ENCODE measurements at places on chromosomes 5 and 9.

DNA sequence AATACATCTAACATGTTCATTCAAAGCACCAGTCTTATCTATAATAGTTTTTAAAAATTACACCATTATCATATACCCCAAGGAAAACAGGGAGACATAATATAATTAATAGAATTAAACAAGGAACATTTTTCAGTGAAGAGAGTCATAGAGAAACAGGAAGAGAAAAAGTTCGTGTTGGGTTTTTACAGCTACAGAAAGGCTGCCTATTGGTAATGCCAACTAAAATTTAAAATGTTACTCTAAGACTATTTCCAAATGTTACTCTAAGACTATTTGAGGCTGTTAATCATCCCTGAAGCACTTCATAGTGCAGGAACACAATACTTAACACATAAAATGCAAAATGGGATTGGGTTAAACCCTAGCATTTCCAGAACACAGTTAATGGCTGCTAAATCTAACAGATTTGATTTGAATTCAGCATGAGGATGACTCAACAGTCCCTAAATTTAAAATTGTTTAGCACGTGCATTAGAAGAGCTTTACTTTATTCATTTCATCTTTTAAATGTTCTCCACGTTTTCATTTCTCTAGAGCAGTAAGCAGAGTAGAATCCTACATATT lies 54.5 kb downstream of the OXCT1 start:
- no peak for DNase-seq

- DNase-seq = no peak
Observed at GRCh38 chr5:146209714-146210113, 6.3 kb downstream of the RBM27 start.

DNA sequence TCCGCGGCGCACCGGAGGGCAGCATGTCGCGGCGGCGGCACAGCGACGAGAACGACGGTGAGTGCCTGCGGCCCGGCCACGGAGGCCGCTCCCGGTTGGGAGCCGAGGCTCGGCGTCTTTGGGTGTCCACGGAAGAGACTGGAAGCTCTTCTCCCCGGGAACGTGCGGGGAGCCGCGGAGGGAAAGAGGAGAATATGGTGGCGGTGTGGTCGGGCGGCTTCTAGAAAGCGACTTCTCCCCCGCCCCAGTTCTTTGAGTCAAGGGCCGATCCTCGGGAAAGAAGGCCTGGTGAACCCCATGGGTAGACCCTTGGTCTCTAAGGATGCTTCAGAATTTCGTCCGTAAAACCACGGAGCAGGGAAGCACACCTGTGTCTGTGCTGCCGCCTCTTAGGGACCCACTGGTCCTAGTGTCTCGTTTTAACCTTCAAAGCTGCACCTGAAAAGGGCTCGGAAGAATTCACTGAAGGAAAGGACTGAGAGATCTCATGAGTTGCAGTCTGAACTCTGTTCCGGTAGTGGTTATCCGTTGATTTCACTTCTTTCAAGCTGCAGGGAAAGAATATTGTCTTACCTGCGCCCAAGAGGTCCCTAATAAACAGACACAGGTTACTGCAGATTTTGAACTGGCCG lies 354 bp downstream of the NCBP1 start:
- no peak for DNase-seq

- no peak for DNase-seq
Observed at GRCh38 chr5:91024727-91025126, 358.4 kb downstream of the ARRDC3 start.

DNA sequence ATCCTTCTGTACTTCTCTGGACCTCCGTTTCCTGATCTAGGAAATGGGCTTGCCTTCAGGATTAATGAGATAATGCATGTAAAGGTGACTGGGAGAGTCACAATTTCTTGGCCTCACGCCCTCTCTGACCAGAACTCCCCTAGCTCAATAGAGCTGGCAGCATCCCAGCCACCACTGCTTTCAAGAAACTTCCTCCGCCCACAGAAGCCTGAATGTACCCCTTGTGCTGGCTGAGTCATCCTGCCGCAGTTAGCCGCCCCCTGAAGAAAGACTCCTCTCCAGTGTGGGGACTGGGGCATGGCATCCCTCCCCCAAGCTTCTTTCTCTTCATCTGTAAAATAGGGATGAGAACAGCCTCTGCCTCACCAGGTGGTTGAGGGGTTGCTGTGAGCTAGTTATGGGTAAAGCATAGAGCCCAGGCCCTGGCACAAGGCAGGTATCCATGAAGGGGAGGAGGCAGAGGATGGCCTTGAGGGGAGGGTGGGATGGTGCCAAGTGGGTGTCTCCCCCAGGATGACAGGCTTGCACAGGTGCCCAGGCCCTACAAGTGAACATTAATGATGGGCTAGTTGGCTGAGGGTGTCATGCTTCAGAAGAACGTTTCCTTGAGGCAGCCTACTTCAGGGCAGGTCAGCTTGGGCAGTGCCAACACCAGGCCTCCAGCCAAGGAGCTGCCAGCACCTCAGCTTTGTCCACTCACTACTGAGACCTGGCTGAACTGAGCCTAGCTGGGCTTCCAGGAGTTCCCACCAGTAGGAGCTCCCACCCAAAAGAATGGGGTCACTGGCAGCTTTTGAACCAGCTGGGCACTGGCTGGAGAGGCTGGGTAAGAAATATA lies 3.4 kb downstream of the PDLIM4 start:
- DNase-seq = peak; percentile 95

DNA sequence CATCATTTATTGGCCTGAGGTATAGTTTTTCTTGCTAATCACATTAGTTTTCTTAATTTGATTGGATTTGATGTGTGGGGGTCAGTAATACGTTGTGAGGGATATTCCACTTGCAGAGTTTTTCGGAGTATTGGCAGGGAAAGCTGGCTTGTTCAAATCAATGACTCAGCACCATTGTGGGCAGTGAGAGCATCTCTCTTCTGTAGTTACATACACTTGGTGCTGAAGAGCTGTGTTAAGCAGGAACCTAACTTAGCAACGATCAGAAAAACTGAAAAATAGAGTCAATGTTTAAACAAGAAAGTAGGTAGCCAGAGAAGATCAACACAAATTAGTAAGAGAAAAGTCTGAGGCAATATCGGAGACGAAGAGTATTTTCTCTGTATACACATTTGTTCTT lies 344.6 kb upstream of the EDIL3 start:
- DNase-seq = peak; percentile 33

GRCh38 chr5:10351199-10351905 lies 2.1 kb upstream of the MARCHF6 start:
- DNase-seq = no peak

GRCh38 chr9:133943781-133944745 lies 48.1 kb downstream of the VAV2 start:
- peak; percentile 60 for DNase-seq

- DNase-seq = no peak
Observed at GRCh38 chr5:169083394-169084018, 217.4 kb downstream of the SLIT3 start.

DNA sequence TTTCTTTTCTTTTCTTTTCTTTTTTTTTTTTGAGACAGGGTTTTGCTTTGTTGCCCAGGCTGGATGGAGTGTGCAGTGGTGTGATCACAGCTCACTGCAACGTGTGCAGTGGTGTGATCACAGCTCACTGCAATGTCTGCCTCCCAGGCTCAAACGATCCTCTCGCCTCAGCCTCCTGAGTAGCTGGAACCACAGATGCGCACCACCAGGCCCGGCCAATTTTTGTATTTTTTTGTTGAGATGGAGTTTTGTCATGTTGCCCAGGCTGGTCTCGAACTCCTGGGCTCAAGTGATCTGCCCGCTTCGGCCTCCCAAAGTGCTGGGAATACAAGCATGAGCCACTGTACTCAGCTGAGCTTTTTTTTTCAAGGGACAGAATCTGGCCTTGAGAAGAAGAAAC lies 36.8 kb upstream of the TJP2 start:
- DNase-seq = no peak

DNA sequence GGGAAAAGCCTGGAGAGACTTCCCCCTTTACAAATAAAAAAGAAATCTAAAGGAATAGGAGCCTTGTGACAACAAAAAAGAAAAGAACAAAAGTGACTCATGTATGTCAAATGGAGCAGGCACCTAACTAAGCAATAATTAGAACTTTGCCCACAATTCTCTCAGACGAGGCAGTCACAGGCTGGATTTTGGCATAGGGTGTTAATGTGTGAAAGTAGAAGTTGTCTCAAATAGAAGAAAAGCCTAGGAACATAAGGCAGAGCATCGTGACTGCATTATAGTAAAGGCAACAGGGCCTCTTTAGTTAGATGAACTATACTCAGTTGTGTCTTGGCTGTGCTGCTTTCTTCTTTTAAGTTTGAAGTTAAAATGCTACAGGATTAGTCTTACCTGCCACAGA lies 219.9 kb upstream of the TMEM161B start:
- DNase-seq = no peak

DNA sequence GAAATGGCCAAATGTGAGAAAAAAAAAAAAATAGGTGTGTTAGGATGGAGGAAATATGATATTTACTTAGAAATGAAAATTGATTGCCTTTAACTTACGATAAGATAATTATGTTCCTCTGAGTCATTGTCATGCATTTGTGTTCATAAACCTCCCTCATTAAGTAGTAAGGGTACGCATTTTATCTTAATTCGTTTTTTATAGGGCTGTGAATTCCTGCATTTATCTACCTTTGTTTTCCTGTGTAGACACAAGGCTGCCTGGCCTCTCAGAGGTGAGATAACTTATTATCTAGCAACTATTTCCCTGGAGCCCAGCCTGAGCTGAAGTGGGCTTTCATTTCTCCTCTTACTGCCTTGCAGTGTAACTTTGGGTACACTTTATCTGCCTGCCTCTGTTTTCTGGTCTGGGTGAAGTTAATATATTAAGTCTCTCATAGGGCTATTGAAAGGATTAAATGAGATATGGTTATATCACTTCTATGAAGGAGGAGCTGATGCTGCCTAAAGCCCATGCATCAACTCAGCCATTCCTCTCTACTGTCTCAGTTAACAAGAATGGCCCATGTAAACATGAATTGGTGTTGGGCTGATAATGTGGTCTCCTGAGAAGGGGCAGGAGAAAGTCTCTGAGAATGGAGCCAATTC lies 103.8 kb upstream of the KLF4 start:
- DNase-seq = no peak

DNA sequence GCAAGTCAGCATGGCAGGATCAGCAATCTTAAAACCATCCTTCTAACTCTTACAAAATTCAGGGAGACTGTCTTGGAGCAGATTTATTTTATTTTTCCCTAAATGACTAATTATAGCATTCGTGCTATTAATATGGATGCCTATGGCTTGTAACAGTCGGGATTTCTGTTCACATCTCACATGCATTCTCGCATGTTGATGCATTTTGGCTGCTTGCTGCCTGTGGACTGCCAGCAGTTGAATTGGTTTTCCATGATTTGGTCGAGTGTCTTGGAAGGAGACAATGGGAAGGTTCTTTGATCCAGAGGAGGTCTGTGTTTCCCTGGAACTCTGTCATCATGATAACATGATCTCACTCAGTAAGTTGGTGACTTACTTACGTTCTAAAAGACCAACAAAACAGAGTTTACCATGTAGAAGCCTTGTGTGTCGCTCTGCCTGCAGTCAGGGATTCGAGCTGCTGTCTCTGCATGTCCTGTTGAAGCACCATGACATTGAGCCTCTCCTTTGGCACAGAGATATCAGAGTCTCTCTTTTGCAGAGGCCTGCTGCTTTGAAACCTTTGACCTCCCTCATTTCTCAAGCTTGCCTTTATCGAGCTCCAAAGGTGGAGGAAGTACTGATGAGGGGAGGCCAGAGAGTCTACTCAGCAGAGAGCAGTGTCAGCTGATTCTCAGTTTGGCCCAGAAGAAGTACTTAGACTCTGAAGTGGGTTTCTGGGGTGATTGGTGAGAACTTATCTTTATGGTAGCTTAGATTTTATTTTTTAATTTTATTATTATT lies 82.4 kb downstream of the ARHGAP26 start:
- no peak for DNase-seq

GRCh38 chr5:175736652-175737051 lies 78.8 kb downstream of the HRH2 start:
- DNase-seq = no peak

DNA sequence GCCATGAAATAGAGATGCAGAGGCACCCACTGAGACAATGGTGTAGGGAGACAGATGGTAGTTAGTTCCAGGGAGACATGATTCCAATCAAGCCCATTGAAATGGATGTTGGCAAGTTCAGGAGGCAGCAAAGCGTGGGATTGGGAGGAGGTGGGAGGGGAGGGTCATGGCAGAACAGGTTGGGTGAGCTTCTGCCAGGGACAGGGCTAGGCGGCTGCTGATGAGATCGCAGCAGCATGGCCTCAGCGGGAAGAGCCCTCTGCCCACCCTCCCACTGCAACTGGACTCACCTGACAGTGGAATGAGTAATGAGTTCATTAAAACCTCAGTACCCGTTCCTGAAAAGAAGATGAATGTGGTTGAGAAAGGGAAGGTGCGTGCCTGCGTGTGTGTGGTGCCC lies 418.2 kb downstream of the CDK5RAP2 start:
- no peak for DNase-seq

GRCh38 chr5:5158472-5158895 lies 18.4 kb downstream of the ADAMTS16 start:
- DNase-seq = no peak

DNA sequence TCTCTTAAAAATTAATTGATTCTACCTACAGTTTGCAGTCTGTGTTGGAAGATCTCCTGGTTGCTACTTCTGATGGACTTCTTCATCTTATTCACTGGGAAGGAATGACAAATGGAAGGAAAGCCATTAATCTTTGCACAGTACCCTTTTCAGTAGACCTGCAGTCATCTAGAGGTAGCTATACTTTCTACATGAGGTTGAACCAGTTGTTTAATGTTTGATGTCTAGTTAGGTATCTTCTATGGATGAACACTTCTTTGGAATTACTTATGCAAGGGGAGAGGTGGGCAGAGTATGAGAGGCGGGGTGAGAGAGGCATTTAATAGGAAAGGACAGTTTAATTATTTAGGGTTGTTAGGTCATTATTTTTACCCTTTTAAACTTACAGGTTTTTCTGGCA lies 91.2 kb downstream of the RIC1 start:
- DNase-seq = no peak

DNA sequence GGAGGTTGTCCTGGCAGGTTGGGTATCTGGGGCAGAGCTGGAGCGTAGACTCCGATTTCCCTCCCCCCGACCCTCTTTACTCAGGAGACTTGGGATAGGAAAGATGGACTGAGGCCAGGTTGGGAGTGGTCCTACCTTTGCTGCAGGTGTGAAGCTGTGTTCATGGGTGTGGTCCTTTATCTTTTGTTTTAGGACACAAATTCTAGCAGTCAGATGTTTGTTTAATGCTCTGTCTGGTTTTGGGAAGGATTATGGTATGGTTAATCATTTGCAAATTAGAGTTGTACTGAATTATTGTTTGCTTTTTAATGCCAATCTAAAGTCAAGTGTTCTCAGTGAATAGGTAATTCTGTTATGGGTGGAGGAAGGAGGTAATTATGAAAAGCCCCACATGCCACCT lies 14.1 kb upstream of the FAM120AOS start:
- no peak for DNase-seq

DNA sequence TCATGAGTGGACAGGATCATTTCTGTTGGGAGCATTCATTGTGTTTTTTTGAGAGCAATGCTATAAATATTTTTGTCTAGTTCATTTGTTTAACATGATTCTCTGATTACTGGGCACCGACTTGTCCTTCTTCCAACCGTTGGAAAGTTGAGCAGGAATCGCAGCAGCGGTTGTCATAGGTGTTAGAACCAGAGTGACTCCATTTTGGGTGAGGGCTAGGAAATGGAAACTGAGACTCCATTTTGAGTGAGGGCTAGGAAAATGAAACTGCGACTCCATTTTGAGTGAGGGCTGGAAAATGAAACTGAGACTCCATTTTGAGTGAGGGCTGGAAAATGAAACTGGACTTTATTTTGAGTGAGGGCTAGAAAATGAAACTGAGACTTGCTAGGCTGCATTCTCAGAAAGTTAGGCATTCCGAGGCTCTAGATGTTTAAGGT lies 100.6 kb downstream of the ICE1 start:
- DNase-seq = no peak

- no peak for DNase-seq
Observed at GRCh38 chr5:77181596-77182304, 28.7 kb upstream of the PDE8B start.

All from astrocyte of the cerebellum (primary cell).